Stimulated activated CD8-positive, alpha-beta memory T cell treated with anti-CD3 and anti-CD28 coated beads, Interleukin-15, amount 100 ng/mL, for 48 hours (primary cell): ENCODE measurements at places on chromosomes 1 and 21.

DNA sequence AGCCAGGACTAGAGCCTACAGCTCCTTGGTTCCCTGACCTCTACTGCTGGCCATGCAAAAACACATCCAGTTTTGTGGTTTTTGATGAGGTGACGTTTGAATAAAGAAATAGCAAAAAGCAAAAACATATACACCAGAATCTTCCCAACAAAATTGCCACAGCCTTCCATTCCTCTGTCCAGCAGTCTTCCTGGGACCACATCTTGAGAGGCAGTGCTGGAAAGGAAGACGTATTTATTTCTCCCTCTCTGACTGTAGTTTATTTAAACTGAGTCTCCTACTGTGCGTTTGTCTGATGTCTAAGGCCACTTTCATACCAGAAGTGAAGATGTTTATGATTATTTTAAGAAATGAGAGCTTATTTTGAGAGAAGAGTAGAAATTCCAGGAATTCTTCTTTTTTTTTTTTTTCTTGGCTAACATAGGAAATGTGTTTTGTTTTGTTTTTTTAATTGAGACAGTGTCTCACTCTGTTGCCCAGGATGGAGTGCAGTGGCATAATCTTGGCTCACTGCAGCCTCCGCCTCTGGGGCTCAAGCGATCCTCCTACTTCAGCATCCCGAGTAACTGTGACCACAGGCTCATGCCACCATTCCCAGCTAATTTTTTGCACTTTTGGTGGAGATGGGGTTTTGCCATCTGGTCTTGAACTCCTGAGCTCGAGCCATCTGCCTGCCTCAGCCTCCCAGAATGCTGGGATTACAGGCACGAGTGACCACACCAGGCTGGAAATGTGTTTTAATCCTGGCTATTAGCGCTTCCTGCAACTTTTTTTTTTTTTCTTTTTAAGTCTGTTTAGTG is 118.5 kb downstream of the ITSN1 start:
- DNase-seq: no peak

DNA sequence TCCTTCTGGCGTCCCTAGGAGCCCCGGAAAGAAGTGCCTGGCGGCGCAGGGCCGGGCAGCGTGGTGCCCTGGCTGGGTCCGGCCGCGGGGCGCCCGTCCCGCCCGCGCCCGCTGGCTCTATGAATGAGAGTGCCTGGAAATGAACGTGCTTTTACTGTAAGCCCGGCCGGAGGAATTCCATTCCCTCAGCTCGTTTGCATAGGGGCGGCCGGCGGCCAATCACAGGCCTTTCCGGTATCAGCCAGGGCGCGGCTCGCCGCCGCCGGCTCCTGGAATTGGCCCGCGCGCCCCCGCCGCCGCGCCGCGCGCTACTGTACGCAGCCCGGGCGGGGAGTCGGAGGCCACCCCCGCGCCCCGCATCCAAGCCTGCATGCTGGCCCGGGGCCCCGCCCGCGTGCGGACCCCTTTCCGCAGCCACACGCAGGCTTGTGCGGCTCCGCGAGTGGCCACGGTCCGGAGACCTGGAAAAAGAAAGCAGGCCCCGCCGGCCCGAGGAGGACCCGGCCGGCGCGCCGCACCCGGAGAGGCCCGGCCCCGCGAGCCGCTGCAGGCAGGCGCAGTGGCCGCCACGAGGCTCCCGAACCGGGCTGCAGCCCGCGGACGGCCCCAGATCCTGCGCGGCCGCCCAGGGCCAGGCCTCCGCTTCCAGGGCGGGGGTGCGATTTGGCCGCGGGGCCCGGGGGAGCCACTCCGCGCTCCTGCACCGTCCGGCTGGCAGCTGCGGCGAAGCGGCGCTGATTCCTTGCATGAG is 160.4 kb downstream of the RUNX1 start:
- peak; percentile 74 for DNase-seq

- no peak for DNase-seq
Measured at GRCh38 chr1:245528258-245528635, 373.5 kb downstream of the KIF26B start.

DNA sequence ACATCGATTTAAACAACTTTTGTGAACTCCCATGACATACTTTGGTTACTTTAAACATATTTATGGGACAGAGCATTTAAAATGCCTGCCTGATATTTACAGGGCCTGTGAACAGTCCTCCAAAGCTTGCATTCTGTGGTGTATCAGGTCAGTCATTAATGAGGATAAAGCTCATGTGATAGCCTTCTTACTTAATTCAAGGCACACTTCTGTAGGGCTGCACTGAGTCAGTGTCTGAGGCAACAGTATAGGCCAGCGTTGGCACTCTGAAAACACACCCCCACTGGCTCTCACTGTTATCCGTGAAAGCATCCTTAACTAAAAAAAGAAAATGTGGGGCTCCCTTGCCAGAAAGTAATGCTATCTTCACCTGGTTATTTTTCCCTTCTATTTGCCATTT is 200.0 kb downstream of the NFIA start:
- no peak for DNase-seq
